ENCODE measurements at places on chromosomes 11 and 22.
A peak's percentile ranks its signal among the peaks of the same experiment; 100 is the strongest.

DNA sequence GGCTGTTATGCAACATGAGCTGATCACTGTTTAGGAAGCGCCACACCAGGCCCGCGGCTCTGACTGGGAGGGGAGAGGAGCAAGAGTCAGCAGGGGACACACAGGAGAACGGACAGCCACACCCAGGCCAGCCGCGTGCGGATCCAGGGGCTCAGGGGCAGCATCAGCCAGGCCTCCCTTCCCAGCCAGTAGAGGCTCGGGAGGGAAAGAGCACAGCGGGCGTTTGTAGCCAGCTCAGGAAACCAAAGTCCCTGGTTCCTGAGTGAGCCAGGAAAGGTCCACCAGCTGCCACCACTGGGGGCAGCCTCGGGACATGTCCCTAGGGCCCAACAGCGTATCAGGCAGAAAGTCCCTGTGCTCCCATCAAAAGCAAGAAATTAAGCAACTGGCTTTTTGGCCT, 71.8 kb upstream of the PITPNB start:
- DNase-seq = no peak

- no peak for DNase-seq
Measured at GRCh38 chr22:34102633-34103032, 182.4 kb upstream of the LARGE1 start.

DNA sequence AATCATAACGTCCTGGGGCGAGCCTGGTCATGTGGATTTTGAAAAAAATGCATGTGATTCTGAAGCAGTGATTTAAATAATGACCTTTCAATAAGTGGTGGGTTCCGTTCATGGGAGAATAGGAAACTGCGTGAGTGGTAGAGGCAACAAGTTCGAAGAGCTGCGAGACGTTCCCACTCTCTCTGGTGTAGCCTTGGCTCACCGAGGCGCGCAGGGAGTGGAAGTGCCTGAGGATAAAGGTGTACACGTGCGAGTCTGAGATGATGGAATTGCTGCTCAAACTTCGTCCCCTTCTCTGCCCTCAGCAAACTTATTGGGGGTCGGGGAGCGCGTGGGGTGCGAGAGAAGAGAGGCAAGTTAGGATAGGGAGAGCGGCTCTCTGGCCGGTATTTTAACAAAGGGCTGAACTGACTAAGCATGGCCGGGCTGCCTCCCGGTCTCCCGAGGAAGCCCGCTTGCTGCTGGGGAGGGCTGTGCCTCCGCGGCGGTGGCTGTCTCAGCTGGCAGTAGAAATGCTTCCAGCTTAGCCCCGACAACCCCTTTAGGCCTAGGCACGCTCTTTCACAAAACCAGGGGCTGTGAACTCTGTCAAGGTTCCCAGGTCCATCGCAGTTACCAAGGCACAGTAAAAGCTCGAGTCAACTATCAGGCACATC, 875 bp upstream of the STT3A start:
- DNase-seq = peak; percentile 15

- no peak for DNase-seq
Measured at GRCh38 chr22:44596396-44597125, 98.5 kb upstream of the RTL6 start.

DNA sequence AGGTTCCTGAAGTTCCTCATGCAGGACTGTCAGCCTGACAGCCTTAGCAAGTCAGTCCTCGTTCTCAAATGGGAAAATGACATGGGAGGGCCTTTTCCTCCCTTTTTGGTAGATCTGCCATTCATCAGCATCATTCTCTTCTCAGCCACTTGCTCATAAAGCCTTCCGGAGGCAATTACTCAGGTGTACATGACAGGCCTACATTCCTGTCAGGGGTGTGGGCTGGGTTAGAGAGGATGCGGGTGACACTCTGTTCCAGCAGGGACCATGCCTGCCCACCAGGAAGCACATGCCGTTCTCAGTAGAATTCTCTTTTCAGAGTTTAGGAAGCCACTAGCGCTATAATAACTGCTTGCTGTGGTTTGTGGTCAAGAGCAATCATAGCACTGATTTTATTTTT, 24.2 kb upstream of the ANKK1 start:
- no peak for DNase-seq

GRCh38 chr11:116180806-116181600, 591.8 kb downstream of the BUD13 start:
- no peak for DNase-seq

DNA sequence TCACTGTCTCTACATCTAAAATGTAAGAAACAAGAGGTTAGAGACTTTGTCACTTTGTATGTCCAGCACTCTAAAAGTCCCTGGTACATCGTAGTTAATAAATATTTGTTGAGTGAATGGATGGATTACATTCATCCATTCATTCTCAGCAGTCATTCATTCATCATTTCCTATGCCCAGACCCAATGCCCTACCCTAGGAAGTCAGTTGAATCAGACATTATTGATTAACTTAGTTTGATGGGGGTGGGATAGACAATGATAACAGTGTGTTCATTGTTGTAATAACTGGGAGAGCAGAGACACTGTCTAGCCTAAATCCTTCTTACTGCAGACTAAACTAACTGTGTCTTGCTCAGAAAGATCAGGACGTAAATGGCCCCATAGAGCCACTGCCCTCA, 1.2 kb upstream of the CENPM start:
- DNase-seq = no peak

- DNase-seq = no peak
Measured at GRCh38 chr11:64391839-64392238, 32.9 kb downstream of the RPS6KA4 start.

DNA sequence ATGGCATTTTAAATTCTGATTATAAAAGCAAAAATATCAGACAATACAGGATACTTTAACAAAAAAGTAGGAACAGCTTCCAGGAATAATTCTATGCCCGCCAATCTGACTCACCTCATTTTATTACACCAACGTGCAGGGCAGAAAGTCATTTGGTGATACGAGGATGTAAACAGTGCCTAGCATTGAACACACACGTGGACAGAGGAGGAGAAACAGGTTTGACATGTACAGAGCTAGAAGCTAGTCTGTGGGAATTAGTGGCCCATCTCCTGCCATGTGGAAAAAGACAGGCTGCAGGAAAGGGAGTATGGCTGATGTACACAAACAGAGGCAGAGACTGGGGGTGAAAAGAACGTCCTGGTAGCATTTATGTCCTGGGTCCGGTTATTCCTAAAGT, 9.0 kb upstream of the SPINDOC start:
- DNase-seq = no peak

DNA sequence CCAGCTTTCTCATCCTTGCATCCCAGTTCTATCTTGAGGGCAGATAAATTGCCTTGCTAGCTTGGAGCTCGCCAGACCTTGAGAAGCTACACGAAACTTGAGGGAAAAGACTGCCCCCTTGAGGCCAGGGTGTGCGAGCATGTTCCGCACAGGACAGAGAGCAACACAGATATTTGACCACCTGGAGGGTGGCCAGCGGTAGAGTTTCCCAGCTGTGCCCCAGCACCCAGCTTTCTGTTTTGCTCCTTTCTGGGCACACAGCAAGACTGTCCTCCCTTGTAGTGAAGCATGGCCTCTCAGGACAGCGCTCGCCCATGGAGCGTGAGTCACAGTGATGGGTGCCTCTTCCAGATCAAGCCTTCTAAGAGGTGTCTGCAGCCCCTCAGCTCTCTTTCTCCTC, 23.5 kb downstream of the SPATA19 start:
- no peak for DNase-seq

DNA sequence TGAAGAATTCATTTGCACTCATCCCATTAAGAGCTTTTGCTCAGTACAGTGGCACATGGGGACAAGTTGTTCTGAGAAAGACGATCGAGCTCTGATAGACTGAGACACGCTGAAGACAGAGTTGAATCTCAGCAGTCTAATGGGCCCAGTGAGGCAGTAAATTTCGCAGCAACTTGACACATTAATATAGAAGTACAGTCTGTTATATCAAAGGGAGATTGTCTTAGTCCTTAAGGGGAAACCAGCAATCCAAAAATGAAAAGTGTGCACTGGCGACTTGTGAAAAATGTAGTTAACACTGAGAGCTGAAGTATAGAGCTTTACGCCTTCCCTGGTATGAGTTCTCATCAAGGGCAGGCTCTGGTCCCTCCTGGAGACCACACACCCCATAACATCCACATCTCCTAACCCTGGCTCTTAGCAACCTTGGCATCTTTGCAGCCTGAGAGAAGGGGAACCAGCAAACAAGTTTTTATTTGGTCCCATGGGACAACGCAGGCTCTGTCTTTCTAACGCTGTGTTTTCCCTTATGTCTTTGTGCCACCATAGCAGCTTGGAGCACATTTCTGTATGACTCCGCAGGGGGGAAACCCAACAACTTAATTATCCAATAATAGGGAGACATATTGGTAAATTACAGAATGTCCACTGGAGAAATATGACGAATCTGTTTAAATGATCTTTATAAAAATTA, 952.5 kb downstream of the OPCML start:
- DNase-seq = no peak

- no peak for DNase-seq
Measured at GRCh38 chr11:114319716-114320328, 23.6 kb downstream of the NNMT start.

- DNase-seq = peak; percentile 23
Measured at GRCh38 chr11:96012086-96012824, 88.3 kb upstream of the MTMR2 start.

- no peak for DNase-seq
Measured at GRCh38 chr11:40885250-40885954, 574.0 kb downstream of the LRRC4C start.

- no peak for DNase-seq
Measured at GRCh38 chr22:27614006-27614649, 187.4 kb downstream of the MN1 start.

- no peak for DNase-seq
Measured at GRCh38 chr11:1377231-1377780, 12.4 kb upstream of the BRSK2 start.

DNA sequence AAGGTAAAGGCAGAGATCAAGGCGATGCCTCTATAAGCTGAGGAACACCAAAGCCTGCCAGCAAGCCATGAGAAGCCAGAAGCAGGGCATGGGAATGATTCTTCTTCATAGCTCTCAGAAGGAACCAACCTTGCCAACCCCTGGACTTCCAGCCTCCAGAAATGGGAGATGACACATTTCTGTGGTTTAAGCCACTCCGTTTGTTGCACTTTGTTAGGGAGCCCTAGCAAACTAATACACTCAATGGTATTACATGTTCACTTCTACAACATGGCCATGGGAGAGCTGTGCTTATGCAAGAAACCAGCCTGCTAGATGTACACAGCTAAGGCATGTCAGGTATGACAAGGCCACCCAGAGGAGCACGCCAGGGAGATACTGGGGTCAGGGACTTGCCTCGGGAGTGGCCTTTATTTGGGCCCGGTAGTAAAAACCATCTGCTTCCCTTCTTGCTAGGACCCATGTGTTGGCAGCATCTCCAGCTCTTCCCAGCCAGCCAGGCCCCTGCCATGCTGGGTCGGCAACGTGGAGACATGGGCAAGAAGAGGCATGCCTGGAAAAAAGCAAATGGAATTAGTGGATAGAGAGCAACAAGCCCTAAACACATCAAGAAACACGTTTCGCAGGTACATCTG, 3.6 kb downstream of the C11orf16 start:
- no peak for DNase-seq

- DNase-seq = no peak
Measured at GRCh38 chr22:26286091-26286820, 117.0 kb downstream of the SEZ6L start.

- DNase-seq = no peak
Measured at GRCh38 chr11:72179804-72180396, 12.0 kb upstream of the FOLR1 start.

GRCh38 chr22:44677353-44677840, 24.6 kb upstream of the PRR5 start:
- DNase-seq = no peak

DNA sequence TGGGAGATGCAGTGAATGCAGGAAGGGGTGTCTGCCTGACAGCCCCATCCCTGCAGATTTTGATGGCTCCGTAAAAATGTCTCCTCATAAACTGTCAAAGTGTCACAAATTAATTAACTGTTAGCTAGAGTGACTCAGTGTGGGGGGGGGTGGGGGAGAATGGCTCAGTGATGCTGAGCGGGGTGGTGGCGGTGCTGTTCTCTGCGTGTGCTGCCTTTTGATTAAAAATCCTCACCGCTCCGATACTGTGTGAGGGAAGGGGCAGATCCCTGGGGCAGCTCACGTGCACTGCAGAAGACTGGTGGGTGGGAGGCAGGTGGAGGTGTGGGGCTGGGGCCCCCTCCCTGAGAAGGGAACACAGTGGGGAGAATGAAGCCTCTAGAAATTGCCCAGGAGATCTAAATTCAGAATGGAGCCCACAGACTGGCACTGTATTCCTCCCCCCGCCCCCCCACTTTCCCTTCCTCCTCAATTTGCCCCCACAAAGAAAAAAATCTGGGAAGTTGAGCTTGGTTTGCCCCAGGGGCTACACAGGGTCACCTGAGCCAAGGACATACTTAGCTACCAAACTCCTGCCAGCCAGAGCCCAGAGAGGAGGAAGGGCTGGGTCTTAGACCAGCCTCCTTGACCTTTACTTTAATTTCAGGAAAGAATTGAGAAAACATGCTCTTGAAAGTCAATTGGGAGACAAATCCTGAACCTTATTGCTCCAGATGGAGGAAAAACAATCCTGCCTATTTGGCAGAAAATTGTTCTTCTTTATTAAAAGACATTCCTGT, 39.8 kb downstream of the DRD2 start:
- no peak for DNase-seq

- DNase-seq = no peak
Measured at GRCh38 chr11:69264486-69264885, 29.5 kb upstream of the MYEOV start.

DNA sequence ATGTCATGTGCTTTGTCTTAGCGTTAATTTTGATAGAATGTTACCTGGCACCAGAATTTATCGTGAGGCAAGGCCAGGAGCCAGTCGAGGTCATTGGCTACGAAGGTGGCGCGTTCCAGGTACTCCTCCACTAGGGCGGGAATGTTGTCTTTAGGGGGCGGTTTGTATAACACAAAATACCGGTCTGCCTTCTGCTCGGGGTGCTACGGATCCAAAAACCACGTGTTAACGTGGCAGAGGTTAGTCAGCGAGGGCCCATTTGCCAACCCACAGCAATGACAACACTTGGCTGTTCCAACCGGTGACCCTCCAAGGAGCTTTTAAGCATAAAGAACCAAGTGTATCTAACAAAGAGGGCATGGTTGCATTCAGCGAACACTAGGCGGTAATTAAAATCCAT, 12.5 kb downstream of the ASCC2 start:
- no peak for DNase-seq

- DNase-seq = no peak
Measured at GRCh38 chr11:45483416-45483815, 182.0 kb downstream of the CHST1 start.

GRCh38 chr22:20724676-20725454, 49.0 kb upstream of the SERPIND1 start:
- no peak for DNase-seq
